ENCODE measurements at places on chromosomes 4 and X. TPM values are rescaled to one million over a fixed set of nuclear protein-coding genes. Genes with fewer than 3 reads are reported as not detected.

ADH7 gene
- total RNA-seq = not detected

ARMCX2 gene
- 10.9 TPM for total RNA-seq

MAGEA4 gene
- total RNA-seq = not detected

PCSK1N gene
- total RNA-seq = 1.7 TPM

ANKRD17 gene
- total RNA-seq = 44.2 TPM

Measured in activated naive CD4-positive, alpha-beta T cell treated with anti-CD3 and anti-CD28 coated beads for 36 hours (primary cell).